ENCODE measurements at places on chromosomes 2 and 18. TPM values are rescaled to one million over a fixed set of nuclear protein-coding genes. Genes with fewer than 3 reads are reported as not detected.

GRCh38 chr2:228253752-228254151 is 72.3 kb upstream of the SPHKAP start:
- no peaks in the 10 kb centered on the region for H3K27me3 ChIP-seq
- H3K4me3 ChIP-seq, result no peak overlapping the region
- no peak for DNase-seq
- no peak overlapping the region for H3K27ac ChIP-seq

DNA sequence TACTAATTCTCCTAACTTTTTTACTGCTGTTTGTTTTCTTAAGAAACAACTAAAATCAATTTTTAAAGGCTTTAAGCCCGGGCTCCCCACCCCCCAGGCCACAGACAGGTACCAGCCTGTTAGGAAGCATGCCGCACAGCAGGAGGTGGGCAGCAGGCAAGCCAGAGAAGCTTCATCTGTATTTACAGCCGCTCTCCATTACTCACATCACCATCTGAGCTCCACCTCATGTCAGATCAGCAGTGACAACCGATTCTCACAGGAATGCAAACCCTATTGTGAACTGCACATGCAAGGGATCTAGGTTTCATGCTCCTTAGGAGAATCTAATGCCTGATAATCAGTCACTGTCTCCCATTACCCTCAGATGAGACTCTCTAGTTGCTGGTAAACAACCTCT is 517.0 kb downstream of the NRXN1 start:
- peaks cover under 1% of the 10 kb centered on the region for H3K36me3 ChIP-seq
- DNase-seq, result peak; percentile 54
- no peak overlapping the region for H3K4me3 ChIP-seq
- peaks cover 15% of the 10 kb centered on the region for H3K4me1 ChIP-seq
- no peak overlapping the region for H3K27ac ChIP-seq
- no peaks in the 10 kb centered on the region for H3K27me3 ChIP-seq

DNA sequence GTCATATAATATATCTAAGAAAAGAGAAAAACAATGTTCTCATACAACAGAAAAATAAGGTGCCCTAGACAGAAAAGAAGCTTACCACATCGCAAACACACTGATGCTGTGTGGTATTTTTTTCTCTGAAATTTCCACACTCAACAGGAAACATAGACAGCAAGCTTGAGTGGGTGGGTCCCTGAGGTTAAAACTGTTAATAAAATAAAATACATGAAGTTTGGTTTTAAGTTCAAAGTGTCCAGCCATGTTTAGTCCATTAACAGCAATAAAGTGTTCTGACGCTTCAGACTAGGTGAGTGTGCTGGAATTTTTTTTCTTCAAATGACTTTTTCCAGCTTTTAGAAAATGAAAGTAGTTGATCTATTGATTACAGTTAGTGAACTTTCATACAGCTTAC is 83.3 kb upstream of the EPB41L5 start:
- H3K27me3 ChIP-seq, result no peaks in the 10 kb centered on the region
- H3K36me3 ChIP-seq, result no peaks in the 10 kb centered on the region
- no peak overlapping the region for H3K27ac ChIP-seq
- H3K4me1 ChIP-seq, result no peaks in the 10 kb centered on the region

Gene IL36A
- not detected for total RNA-seq

DNA sequence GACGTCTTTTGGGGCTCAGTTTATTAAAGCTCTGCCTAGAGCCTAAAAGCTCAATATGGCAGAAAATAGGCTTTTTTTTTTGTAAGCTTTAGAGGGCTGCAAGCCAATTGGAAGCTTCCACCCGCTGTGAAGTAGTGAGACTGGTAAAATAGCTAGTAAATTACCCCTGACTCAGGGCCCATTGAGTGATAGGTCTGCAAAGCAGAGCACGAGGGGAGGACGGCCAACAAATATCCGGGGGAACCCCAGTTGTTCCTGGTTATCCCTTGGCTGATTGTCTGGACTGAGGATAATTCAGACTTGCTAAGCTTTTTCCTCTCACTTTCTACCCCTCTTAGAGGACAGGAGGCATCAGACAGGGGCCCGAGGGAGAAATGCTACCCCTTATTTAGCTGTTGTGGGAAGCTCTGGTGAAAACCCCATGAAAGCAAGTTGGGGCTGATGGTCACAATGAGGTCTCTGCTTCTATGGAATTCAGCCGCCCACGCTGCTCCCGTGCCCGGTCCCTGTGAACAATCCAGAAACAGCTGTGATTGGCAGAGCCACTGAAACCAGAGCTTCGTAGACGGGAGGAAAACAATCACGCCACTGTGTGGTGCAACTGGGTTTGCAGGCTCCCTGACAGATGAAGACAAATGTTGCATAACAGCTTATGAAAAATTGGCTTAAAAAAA is 141.9 kb upstream of the LGALSL start:
- H3K4me3 ChIP-seq, result no peak overlapping the region
- DNase-seq, result peak; percentile 78
- peak overlapping the region; percentile 27 for H3K27ac ChIP-seq
- no peaks in the 10 kb centered on the region for H3K27me3 ChIP-seq

Gene SGPP2
- total RNA-seq, result 0.34 TPM

Data from neural progenitor cell (in vitro differentiated cells).